ENCODE measurements at places on chromosomes 5 and 9.

DNA sequence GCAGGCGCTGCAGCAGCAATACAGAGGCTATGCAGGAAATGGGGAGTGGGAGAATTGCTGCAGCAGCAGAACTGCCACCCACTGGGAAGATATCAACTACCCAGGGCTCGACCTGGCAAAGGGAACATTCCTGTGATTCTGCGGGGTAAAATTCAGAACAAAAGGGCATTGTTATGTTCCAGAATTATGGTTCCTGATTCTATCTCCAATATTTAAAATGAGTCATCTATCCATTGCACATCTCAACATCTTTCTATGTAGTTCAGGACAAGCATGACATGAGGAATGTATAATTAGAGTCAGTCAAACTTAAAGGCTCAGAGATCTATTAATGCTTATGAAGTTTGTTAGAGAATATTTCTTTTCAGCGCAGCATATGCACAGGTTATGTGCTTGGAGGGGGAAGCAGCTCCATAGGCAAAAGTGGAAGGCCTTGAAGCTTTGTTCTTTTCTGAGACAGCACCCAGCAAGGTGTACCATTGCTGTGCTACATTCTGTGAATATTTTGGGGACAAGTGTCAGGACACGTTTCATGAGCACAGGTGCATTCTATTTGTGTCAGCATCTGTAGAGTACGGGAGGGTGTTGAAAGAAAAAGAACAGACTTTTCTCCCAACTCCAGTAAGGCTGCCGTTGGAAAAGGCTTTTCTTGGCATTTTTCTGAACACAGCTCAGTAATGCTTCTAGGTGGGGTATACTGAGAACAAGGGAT is 395.6 kb upstream of the MPDZ start:
- DNase-seq = no peak

GRCh38 chr9:136820971-136821825 is 13.4 kb downstream of the RABL6 start:
- DNase-seq = no peak

GRCh38 chr5:72096602-72097188 is 10.6 kb upstream of the MAP1B start:
- no peak for DNase-seq

DNA sequence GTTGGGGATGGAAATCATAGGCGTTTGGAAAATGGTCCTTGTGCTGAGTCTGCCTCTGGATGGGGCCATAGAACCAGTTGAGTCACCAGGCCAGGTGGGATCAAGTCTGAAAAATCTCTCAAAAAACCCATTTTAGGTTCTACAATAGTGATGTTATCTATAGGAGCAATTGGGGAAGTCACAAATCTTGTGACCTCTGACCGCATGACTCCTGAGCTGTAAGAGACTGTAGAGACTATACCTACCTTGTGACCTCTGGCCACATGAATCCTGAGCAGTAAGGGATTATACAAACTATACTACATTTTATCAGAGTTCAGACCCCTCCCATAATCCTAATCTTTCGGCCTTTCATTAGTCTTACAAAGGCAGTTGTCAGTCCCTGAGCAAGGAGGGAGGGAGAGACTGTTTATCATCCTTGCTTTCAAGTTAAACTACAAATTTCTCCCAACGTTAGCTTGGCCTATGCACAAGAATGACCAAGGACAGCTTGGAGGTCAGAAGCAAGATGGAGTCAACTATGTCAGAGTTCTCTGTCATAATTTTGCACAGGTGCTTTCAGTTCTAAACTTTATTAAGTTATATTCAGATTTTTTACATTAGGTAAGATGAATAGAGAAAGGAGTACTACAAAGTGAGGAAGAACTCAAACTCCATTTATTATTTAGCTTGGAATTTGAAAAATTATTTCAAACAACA is 11.5 kb upstream of the JMY start:
- DNase-seq = no peak

GRCh38 chr5:174799121-174799520 is 74.7 kb downstream of the MSX2 start:
- DNase-seq = peak; percentile 86

DNA sequence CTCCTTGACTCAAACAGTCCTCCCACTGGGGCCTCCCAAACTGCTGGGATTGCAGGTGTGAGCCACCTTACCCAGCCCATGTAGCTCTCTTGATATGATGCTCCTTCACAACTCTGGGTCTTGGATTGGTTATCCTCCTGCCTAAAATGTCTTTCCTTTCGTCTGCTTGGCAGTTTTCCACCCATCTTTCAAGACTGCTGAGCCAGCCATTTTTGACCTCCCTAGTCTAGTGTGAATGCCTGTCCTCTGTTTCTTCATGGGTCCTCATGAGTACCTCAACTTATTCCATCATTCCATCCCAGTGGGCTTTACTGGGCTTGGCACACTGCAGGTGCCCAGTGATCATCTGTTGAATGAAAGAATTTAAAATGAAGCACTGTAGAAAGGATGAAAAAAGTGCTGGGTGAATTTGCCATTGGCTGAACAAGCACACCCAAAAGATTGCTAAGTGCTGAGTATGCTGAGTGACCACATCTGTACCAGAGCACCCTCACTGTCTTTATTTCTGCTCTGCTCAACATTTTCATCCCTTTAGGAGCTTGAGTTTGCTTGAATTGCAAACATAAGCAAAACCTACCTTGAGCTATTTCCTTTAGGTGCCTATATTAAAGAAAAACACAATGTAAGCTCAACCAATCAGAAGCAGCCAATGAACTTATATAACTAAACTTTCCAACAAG is 84.8 kb upstream of the FAM169A start:
- DNase-seq = no peak

DNA sequence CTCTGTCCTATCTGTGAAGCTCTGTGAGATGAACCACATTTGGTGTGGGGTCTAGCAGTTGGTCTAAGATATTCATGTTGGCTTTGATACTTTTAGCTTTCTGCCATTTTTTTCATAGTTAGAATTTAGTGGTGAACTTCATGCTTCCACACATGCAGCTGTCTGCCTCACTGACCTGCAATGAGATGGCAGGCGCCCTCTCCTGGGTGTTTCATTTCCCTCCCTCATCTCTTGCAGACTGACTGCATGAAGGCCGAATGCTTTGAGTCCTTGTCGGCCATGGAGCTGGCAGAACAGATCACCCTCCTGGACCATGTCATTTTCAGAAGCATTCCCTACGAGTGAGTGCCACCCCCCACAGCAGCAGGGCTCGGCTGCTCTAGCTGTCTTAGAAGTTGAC is 26.1 kb upstream of the CKMT2 start:
- peak; percentile 10 for DNase-seq

DNA sequence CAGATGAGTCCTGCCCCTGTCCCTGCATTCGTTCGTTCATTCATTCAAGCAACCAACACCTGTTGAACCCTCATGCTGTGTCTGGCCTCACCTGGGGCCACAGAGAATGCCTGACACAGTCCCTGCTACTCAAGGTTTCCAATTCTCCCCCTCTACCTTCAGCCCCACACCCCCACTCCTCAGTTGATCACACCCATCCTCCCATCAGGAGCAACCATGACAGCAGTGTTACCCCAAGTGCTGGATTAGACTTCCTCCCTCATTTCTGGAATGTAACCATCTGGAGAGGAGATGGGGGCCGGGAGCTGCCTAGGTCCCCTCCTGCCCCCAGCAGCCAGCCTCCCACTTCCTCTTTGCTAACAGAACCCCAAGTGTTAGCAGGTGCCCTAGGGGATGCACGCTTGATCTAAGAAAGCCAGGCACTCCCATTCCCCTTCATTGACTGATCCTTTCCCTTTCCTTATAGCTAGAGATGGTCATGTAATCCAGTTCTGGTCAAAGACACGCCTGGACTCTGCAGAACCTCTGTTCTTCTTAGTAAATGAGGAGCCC is 57.2 kb downstream of the SMIM23 start:
- no peak for DNase-seq

DNA sequence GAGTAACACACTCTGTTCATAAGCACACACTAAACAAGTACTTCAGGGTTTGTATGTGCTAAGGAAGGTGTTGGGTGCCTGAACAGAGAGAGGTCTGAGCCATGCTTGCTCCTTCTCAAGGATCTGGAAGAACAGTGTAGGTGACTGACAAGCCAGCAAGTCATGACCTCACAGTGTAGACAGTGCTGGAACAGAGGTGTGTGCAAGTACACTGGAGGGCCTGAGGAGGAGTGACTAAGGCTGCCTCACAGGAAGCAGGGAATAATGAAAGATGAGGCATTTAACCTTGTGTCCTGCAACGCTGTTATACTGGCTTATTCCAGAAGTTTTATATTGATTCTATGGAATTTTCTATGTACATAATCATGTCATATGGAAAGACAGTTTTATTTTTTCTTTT is 83.9 kb downstream of the TMEM174 start:
- no peak for DNase-seq

DNA sequence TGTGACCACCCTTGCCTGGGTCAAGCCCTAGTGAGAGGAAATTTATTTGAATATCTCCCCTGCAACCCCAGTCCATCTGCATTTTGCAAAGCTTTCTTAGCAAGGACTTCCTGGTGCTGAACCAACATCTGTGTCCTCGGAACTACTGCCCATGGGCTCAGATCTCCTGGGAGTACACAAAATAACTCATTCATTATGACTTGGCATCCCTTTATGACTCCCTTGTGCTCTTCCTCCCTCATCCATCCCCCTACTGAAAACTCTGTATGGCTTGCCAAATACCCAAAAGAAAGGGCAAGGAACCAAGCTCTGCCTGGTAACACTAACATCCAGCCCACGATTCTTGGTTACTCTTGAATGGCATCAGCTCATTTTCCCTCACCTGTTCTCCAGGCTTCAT is 368.5 kb downstream of the NTRK2 start:
- DNase-seq = peak; percentile 29

GRCh38 chr5:93329756-93330155 is 251.3 kb downstream of the NR2F1-AS1 start:
- DNase-seq = no peak

DNA sequence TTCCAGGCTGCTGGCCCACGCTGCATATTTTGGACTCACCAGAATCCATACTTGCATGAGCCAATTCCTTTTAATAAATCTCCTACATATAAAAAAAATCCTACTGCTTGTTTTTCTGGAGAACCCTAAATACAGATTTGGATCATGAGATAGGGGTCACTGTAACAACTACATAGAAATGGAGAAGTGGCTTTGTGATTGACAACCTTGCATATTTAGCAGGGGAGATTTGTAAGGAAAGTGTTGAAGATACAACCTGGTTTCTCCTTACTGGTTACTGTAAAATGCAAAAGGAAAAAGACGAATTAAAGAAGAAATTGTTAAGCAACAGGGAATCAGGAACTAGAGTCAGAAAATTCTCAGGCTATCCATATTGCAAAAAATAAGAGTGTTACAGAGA is 74.8 kb downstream of the HABP4 start:
- DNase-seq = no peak

DNA sequence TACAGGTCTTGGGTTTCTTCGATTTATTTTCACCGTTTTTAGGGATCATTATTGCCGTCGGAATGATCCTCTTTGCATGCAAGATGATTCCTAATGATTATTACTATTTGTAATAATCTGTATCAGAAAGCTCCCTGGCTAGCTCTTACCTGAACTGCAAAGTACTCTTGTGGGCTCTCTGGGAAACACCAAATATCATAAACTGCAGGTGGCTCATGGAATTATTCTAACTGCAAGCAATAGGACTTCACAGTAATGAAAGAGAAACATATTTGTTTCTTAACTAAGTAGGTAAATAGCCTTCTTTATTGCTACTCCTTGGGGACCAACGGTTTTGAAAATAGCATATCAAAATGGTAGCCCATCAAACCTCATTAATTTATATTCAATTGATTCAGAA is 219.4 kb downstream of the NFIB start:
- no peak for DNase-seq

DNA sequence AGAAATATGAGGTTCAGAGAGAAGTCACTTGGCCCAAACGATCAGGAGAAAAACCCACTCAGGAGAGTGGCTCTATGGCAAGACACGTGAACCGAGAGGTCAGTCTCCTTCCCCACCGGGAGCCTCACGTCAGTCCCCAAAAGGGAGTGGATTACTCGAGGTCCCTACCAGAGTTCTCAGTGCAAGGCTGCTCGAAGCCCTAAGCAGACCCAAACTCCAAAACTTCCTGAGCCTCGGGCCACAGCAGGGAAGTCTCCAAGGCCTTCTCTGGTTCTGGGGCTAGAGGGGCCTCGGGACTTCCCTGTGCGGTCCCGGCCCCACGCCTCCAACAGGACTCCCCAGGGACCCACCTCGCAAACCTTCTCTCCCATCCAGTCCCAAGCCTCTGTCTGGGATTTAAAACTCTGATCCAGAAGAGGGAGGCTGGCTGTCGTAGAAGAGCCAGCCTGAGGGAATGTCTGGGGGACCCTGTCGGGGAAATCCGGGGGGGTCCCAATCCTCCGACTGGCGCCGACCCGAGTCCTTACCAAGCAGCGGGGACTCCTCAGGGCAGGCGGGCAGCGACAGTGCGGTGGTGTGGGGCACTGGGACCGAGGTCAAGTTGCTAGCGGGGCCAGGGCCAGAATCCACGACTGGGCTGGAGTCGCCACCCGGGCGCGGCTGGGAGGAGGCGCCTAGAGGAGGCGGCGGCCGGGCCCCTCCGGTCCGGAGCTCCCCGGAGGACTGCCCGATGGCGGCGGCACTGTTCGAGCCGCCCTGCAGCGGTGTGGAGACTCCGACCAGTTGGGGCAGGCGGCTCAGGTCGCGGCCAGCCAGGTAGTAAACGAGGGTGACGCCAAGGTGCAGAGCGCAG is 679 bp downstream of the B4GALT1 start:
- peak; percentile 42 for DNase-seq

DNA sequence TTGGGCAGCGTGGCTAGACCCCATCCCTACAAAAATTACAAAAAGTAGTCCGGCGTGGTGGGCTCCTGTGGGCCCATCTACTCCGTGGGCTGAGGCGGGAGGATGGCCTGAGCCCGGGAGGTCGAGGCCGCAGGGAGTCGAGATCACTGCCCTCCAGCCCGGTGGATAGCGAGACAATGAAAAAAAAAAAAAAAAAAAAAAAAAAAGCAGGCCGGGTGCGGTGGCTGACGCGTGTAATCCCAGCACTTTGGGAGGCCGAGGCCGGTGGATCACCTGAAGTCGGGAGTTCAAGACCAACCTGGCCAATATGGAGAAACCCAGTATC is 110.5 kb upstream of the LPCAT1 start:
- no peak for DNase-seq

DNA sequence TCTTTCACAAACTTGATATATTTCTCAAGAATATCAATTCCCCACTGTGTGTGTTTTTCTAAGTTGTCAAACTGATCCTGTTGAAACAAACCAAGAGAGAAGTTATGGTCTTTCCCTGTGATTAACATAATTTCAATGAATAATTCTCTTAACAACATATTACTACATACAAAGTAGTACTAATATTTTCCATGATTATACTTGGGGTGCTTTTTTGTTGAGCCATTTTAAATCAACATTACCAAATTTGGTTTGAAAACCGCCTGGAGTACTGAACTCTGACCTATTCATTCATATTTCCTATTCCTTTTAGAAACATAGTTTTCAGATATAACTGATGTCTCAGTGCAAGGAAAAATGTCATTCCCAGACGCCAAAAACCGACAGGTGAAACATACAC is 48.1 kb downstream of the FNBP1 start:
- DNase-seq = peak; percentile 68

GRCh38 chr5:945691-946551 is 53.2 kb downstream of the TRIP13 start:
- DNase-seq = no peak

GRCh38 chr5:123610665-123611405 is 98.9 kb downstream of the CSNK1G3 start:
- peak; percentile 56 for DNase-seq
